ENCODE measurements at places on chromosomes 12 and 14.
A peak's percentile ranks its signal among the peaks of the same experiment; 100 is the strongest.

- no peaks in the 10 kb centered on the region for H3K4me1 ChIP-seq
- H3K27ac ChIP-seq: no peak overlapping the region
- H3K36me3 ChIP-seq: no peaks in the 10 kb centered on the region
- no peak overlapping the region for H3K4me3 ChIP-seq
Observed at GRCh38 chr14:22400655-22401259, 188.3 kb downstream of the DAD1 start.

DNA sequence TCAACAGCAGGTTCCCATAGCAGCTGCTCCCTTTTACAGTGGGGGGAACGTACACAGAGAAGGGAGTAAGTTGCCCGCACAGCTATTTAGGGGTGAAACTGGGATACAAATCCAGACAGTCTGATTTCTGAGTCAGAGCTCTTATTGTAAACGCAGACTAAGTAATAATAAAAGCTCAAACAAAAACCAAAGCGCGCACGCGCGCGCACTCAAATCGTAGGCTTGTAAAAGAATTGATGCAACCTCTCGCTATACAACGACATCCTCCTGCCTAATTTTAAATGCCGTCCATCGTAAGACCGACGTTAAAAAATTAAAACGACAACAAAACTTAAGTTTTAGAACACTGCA, 747 bp upstream of the DACT1 start:
- peak overlapping the region; percentile 86 for H3K4me3 ChIP-seq
- peaks cover 14% of the 10 kb centered on the region for H3K4me1 ChIP-seq
- no peak overlapping the region for H3K27ac ChIP-seq
- H3K36me3 ChIP-seq: no peaks in the 10 kb centered on the region

DNA sequence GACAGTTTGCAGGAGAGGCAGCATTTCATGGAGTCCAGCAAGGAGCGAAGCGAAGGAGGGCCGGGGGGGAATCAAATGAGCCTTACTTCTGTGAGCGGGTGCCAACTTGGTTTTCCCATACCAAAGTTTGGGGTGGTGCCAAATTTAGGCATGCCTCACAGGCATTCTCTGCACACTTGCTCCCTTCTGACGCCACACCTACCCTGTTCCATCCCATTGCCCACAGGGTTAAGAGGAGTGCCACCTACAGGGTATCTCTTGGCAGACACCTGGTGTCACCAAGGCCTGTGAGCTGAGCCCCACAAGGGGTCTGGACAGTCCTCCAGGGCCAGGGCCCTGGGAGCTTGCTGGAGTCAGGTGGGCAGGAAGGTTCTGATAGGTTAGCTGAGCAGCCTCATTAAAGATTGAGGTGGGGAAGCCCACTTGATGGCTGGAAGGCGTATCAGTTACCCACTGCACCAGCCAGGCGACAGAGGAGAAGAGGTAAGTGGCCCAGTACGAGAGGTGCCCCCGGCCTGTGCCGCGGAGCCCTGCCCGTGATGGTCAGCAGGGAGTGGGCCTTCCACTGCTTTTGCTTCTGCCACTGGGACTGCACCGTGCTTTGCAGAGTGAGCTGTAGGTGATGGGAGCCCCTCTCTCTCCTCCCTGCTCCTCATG, 45.2 kb downstream of the DEGS2 start:
- no peak for DNase-seq
- peaks cover 62% of the 10 kb centered on the region for H3K4me1 ChIP-seq
- H3K36me3 ChIP-seq: peaks cover 39% of the 10 kb centered on the region
- H3K27me3 ChIP-seq: no peaks in the 10 kb centered on the region

DNA sequence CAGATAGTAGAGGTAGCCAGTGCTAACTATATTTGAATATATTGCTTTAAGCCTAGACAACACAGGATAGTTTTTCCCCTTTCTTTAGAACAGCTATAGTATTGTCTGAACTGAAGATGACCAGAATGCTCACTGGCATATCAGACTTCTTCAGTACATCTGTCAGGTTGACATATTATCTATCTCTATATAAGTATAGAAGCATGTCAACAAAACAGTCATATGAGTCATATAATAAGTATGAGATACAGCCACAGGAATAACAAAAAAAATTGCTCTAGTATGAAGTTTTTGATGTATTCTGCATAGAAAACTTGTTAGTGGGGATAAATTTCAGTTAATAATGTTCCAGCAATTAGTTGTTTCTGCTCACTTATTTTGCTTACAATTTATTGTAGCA, 767.7 kb downstream of the LRFN5 start:
- no peak overlapping the region for H3K27ac ChIP-seq
- H3K36me3 ChIP-seq: no peaks in the 10 kb centered on the region
- H3K4me1 ChIP-seq: no peaks in the 10 kb centered on the region
- H3K27me3 ChIP-seq: no peaks in the 10 kb centered on the region
- no peak overlapping the region for H3K4me3 ChIP-seq
- DNase-seq: no peak

- H3K36me3 ChIP-seq: peaks cover 2% of the 10 kb centered on the region
- H3K27me3 ChIP-seq: no peaks in the 10 kb centered on the region
- no peak for DNase-seq
- no peak overlapping the region for H3K4me3 ChIP-seq
Observed at GRCh38 chr14:63709589-63709988, 18.3 kb downstream of the SGPP1 start.

DNA sequence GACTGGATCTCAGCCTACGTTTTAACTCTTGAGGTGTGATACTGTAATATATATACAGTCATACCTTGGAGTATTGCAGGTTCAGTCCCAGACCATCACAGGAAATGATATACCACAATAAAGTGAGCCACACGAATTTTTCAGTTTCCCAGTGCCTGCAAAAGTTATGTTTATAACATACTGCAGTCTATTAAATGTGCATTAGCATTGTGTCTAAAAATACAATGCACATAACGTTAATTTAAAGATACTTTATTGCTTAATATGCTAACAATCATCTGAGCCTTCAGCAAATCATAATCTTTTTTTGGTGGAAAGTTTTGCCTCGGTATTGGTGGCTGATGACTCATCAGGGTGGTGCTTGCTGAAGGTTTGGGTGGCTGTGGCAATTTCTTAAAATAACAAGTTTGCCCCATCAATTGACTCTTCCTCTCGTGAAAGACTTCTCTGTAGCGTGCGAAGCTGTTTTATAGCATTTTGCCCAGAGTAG, 18.9 kb downstream of the PYROXD1 start:
- H3K27ac ChIP-seq: peak overlapping the region; percentile 91
- H3K27me3 ChIP-seq: no peaks in the 10 kb centered on the region
- H3K4me1 ChIP-seq: peaks cover 51% of the 10 kb centered on the region
- H3K36me3 ChIP-seq: peaks cover 30% of the 10 kb centered on the region
- no peak for DNase-seq

- H3K36me3 ChIP-seq: no peaks in the 10 kb centered on the region
- peak overlapping the region; percentile 63 for H3K4me3 ChIP-seq
- H3K27ac ChIP-seq: peak overlapping the region; percentile 87
- DNase-seq: peak; percentile 60
- peaks cover 27% of the 10 kb centered on the region for H3K4me1 ChIP-seq
Observed at GRCh38 chr12:12736759-12737676, 19.9 kb downstream of the CDKN1B start.

- no peaks in the 10 kb centered on the region for H3K4me1 ChIP-seq
- no peaks in the 10 kb centered on the region for H3K36me3 ChIP-seq
- H3K27me3 ChIP-seq: peaks cover 54% of the 10 kb centered on the region
- no peak for DNase-seq
Observed at GRCh38 chr12:71947645-71948105, 9.0 kb downstream of the TPH2 start.

- H3K4me1 ChIP-seq: peaks cover 52% of the 10 kb centered on the region
- peak overlapping the region; percentile 79 for H3K4me3 ChIP-seq
- peak overlapping the region; percentile 89 for H3K27ac ChIP-seq
- peaks cover 67% of the 10 kb centered on the region for H3K36me3 ChIP-seq
Observed at GRCh38 chr12:121797937-121798786, 4.7 kb upstream of the RHOF start.

DNA sequence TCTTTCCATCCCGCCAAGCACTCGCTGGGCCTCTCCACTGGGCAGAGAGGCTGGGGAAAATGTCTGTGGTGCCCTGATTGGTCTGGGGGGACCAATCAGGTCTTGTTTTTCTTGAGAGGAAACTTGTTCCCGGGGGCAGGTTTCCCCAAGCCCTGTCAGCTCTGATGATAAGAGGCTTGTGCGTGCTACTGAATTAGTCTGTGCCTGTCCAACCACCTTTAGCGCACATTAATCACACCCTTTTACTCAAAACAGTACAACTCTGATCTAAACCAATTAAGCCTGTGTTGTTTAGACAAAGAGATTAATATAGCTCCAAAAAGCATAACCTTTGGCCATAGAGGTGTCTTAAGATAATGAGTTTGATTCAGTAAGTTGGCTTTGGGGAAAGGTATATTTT, 580.4 kb downstream of the VRK1 start:
- H3K36me3 ChIP-seq: peaks cover 6% of the 10 kb centered on the region
- no peak for DNase-seq
- H3K27me3 ChIP-seq: no peaks in the 10 kb centered on the region
- peaks cover 77% of the 10 kb centered on the region for H3K4me1 ChIP-seq
- H3K4me3 ChIP-seq: peak overlapping the region; percentile 58
- H3K27ac ChIP-seq: peak overlapping the region; percentile 79

DNA sequence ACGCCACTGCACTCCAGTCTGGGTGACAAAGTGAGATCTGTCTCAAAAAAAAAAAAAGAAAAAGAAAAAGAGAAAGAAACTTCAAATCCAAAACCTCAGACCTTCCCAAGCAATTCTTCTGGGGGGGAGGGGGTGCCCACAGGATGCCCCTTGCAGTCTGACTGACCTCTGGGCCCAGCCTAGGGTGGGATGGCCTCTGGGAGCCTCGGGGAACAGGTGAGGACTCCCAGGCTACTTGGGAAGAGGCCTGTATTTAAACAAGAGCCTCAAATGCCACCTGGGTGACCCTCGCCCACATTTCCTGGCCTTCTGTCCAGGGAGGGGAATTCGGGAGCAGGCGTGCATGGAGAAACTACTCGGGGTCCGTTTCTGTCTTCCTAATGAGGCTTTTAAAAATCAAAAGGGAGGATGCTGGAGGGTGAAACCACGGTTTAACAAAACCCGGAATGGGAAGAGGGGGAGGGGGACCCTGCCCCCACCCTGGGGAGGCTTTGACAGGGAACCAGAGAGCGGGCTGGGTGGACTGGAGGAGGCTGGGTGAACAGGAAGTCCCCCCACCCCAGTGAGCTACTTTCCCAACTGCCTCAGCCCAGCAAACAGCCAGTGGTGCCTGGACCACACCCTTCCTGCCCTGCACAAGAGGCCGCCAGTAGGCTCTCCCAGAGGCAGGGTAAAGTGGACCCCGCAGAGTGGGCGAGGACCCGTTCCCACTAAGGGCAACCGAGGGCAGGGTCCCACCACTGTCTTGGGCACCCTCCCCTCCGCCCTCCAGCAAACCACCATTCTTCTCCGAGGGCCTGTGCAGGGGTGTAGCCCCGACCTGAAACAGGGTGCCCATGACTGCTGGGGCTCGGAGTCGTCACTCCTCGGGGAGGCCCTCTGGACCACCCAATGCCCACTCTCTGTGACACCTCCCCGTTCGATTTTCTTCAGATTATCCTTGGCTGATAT, 1.5 kb upstream of the FBRSL1 start:
- H3K27ac ChIP-seq: peak overlapping the region; percentile 95
- peak overlapping the region; percentile 90 for H3K4me3 ChIP-seq
- H3K4me1 ChIP-seq: peaks cover 60% of the 10 kb centered on the region
- H3K27me3 ChIP-seq: no peaks in the 10 kb centered on the region

DNA sequence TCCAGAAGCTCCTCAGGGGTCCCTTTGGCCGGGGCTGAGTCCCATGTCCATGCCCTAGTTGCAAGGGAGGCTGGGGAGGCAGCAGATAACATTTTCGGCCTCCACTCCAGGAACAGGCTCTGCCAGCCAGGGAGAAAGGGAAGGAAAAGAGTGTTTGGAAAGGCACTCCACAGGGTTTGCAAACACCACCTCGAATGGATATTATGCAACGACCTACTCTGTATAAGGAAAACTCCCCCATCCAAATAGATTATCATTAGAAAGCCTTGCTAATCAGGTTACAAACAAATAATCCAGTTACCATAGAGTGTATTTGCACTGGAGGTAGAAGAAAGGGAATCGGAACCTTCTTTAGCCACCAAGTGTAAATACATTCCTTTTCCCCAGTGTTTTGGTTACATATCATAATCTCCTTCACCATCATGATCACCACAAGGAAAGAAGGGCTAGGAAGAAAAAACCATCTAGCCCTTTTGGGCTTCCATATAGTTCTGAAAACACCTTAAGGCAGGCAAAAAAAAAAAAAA, 40.4 kb downstream of the TMCC3 start:
- H3K27me3 ChIP-seq: no peaks in the 10 kb centered on the region
- no peak overlapping the region for H3K27ac ChIP-seq
- peaks cover 3% of the 10 kb centered on the region for H3K36me3 ChIP-seq
- peaks cover 5% of the 10 kb centered on the region for H3K4me1 ChIP-seq

DNA sequence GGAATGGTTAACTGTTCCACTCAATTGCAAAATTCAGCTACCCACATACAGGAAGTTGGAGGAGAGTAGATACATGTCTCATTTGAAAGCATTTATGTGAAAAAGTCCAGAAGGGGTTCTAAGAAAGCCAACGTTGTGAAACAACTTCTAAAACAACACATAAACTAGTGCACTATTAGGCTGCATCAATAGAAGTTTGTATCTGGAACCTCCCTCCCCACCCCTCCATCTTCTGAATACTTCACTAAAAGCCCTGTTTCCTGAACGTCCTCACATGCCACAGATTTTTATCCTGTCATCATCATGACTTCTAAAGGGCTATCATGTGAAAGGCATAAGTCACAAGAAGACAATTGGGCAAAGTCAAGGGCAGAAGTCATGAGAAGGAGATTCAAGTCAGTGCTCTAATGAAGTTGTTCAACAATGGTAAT, 5.5 kb downstream of the KRT79 start:
- H3K4me1 ChIP-seq: no peaks in the 10 kb centered on the region
- DNase-seq: no peak

Measured in central memory CD8-positive, alpha-beta T cell (primary cell).